ENCODE measurements at places on chromosomes 3 and 15. TPM values are rescaled to one million over a fixed set of nuclear protein-coding genes. Genes with fewer than 3 reads are reported as not detected.

Gene ACSBG1
- total RNA-seq, result not detected

Gene LARP6
- total RNA-seq, result 109 TPM

Gene SLC9A9
- total RNA-seq, result 1.8 TPM

Gene RAD51
- 5.5 TPM for total RNA-seq

Gene P2RY14
- not detected for total RNA-seq

Gene EHHADH
- 9.7 TPM for total RNA-seq

Gene KIF15
- total RNA-seq, result 8.9 TPM

Gene EIF2A
- total RNA-seq, result 141 TPM

Gene DUOX1
- total RNA-seq, result not detected

Gene MYL3
- not detected for total RNA-seq

Gene SPINK8
- not detected for total RNA-seq

Gene IL17RE
- total RNA-seq, result 5.5 TPM

Gene TUSC7
- not detected for total RNA-seq

Gene TEX55
- total RNA-seq, result not detected

Gene WDR93
- total RNA-seq, result 1.2 TPM

Gene FAM107A
- total RNA-seq, result not detected

Gene STX19
- total RNA-seq, result not detected

Gene GDPGP1
- total RNA-seq, result 1.2 TPM

Gene PLIN1
- total RNA-seq, result 0.53 TPM

Gene TMEM40
- not detected for total RNA-seq

Gene CYP1A2
- not detected for total RNA-seq

Gene ZNF774
- total RNA-seq, result 0.18 TPM

Gene ZPLD1
- not detected for total RNA-seq

Gene CLDN18
- not detected for total RNA-seq

Gene RAB8B
- 43.0 TPM for total RNA-seq

Gene AMIGO3
- 1.2 TPM for total RNA-seq

Measured in myometrial cell (primary cell).